SK-N-SH (cell line): ENCODE measurements at places on chromosomes 7 and 10. TPM values are rescaled to one million over a fixed set of nuclear protein-coding genes. Genes with fewer than 3 reads are reported as not detected.
A peak's percentile ranks its signal among the peaks of the same experiment; 100 is the strongest.

The PDZD7 gene
- 1.9 and 2.3 TPM in 2 replicates for polyA plus RNA-seq

The FAM25A gene
- not detected in 2 replicates for polyA plus RNA-seq

The NEURL1 gene
- 0.05 and 0.19 TPM in 2 replicates for polyA plus RNA-seq

The CROT gene
- polyA plus RNA-seq: 7.9 and 11.2 TPM in 2 replicates

The SLC18A2 gene
- polyA plus RNA-seq: 0.02 TPM in 1 of 2 replicates, not detected in the other

The GPRIN2 gene
- 0.03 TPM in 1 of 2 replicates, not detected in the other for polyA plus RNA-seq

The DMTF1 gene
- 108 and 177 TPM in 2 replicates for polyA plus RNA-seq

The INPP5A gene
- polyA plus RNA-seq: 12.0 and 12.9 TPM in 2 replicates

DNA sequence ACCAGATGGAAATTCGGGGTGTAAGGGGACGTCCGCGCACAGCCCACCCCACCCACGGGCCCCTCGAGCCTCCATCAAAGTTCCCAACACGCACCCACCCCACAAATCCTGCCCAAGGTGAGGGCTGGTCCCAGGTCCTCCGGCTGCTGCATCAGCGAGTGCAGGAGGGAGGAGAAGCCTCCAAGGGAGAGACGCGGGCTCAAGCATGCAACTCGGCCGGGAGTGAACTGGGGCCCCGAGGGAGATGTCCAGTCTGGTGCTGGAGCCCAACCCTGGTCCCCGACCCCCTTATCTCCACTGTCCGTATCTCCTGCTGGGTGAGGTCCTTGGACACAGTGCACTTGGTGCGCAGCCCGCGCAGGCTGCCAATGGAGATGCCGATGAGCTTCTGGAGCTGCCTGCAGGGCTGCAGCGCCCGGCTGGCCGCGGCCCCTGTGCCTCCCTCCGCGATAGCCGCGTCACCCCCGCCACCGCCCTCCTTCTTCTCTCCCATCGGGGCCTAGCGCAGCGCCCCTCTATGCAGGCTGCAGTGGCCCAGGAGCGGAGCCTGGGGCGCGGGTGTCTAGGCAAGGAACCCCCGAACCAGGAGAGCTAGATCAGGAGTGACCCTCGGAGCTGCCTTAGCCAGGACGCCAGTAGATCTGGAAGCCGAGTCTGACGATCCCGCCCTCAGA is 489.2 kb downstream of the ZNF33B start:
- H3K27ac ChIP-seq: no peak overlapping the region
- no peaks in the 10 kb centered on the region for H3K36me3 ChIP-seq
- peak; percentile 4 for DNase-seq
- H3K4me1 ChIP-seq: no peaks in the 10 kb centered on the region
- no peaks in the 10 kb centered on the region for H3K27me3 ChIP-seq
- H3K4me3 ChIP-seq: no peak overlapping the region; the same call in 1 of the 2 replicates

- H3K27me3 ChIP-seq: no peaks in the 10 kb centered on the region
- peaks cover 21% of the 10 kb centered on the region for H3K36me3 ChIP-seq
- peak overlapping the region; percentile 84 for H3K27ac ChIP-seq
- DNase-seq: no peak
- H3K4me3 ChIP-seq: no peak overlapping the region
- H3K4me1 ChIP-seq: peaks cover 31% of the 10 kb centered on the region; the same call in 1 of the 2 replicates
Measured at GRCh38 chr7:16670021-16670420, 24.0 kb downstream of the BZW2 start.

- no peaks in the 10 kb centered on the region for H3K4me1 ChIP-seq
- H3K27ac ChIP-seq: no peak overlapping the region
- H3K4me3 ChIP-seq: no peak overlapping the region
- H3K27me3 ChIP-seq: no peaks in the 10 kb centered on the region
- no peaks in the 10 kb centered on the region for H3K36me3 ChIP-seq
Measured at GRCh38 chr7:6294839-6295238, 22.4 kb upstream of the CYTH3 start.

- H3K4me1 ChIP-seq: no peaks in the 10 kb centered on the region; the same call in 1 of the 2 replicates
- H3K4me3 ChIP-seq: no peak overlapping the region
- DNase-seq: no peak
- H3K27ac ChIP-seq: no peak overlapping the region
- H3K36me3 ChIP-seq: no peaks in the 10 kb centered on the region
- no peaks in the 10 kb centered on the region for H3K27me3 ChIP-seq
Measured at GRCh38 chr10:88318803-88319202, 264.3 kb downstream of the RNLS start.

- H3K36me3 ChIP-seq: peaks cover 4% of the 10 kb centered on the region; the same call in 1 of the 2 replicates
- no peaks in the 10 kb centered on the region for H3K27me3 ChIP-seq
- H3K27ac ChIP-seq: no peak overlapping the region
- H3K4me1 ChIP-seq: no peaks in the 10 kb centered on the region
- no peak overlapping the region for H3K4me3 ChIP-seq
Measured at GRCh38 chr10:110977662-110978061, 58.3 kb downstream of the SHOC2 start.

DNA sequence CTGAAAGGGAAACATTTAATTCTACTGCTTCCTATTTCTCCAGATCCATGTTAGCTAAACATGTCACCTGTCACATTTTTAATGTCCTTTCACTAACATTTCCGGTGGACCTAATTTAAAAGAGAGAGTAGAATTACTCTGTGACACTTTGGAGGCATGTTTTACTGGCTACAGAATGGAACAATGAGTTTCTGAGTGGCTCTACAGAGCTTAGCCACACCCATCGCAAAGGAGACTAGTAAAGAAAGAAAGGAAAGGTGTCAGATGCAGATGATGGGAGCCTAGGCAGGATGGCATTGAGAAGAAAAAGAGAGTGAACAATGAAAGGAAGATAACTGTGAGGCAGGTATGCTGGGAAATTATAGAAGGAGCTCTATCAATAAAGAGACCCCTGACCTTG is 35.9 kb downstream of the NDUFB2 start:
- no peak for DNase-seq
- peaks cover 16% of the 10 kb centered on the region for H3K36me3 ChIP-seq
- no peak overlapping the region for H3K27ac ChIP-seq
- no peaks in the 10 kb centered on the region for H3K27me3 ChIP-seq
- no peak overlapping the region for H3K4me3 ChIP-seq
- H3K4me1 ChIP-seq: no peaks in the 10 kb centered on the region

DNA sequence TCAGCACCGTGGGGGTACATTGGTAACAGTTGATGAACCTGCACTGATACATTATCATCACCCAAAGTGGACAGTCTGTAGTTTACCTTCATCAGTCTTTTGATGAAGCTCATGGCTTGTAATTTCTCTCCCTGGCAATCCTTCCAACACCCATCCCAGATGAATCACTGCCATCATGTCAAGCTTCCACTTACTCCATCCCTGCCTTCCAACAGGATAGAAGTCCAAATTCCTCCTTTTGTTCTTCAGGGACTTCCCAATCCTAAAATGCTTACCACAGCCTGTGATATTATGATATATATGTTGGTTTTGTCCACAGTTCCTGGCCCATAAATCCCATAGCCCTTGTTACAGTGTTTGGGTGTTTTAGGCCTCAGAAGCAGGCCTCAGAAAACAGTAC is 16.1 kb downstream of the SNX10 start:
- H3K4me1 ChIP-seq: no peaks in the 10 kb centered on the region
- H3K4me3 ChIP-seq: no peak overlapping the region
- no peak for DNase-seq
- H3K27me3 ChIP-seq: no peaks in the 10 kb centered on the region
- H3K27ac ChIP-seq: no peak overlapping the region

DNA sequence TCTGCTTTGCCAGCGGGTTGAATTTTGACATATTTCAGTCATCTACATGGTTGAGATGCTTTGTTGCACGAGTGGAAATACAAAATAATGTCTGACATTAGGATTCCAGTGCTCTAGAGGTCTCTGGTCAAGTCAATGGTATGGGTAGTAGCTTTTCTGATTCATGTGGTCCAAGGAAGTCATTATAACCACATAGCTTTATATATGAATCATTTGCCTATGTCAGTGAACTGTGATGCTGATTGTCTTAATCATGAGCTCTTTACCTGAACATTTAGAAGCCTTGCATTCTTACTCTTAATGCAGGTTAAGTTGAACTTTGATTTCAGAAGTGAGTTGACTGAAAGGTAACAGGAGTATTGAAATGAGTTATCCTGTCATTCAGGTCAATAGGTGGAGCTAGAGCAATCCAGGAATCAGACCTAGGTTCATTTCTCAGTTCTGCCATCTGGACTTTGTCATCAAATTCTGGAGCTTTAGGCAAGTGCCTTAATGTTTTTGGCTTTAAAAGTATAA is 3.3 kb downstream of the MAPK8 start:
- no peak overlapping the region for H3K27ac ChIP-seq
- no peak overlapping the region for H3K4me3 ChIP-seq
- DNase-seq: peak; percentile 25
- no peaks in the 10 kb centered on the region for H3K27me3 ChIP-seq
- H3K36me3 ChIP-seq: peaks cover 7% of the 10 kb centered on the region
- peaks cover 8% of the 10 kb centered on the region for H3K4me1 ChIP-seq

DNA sequence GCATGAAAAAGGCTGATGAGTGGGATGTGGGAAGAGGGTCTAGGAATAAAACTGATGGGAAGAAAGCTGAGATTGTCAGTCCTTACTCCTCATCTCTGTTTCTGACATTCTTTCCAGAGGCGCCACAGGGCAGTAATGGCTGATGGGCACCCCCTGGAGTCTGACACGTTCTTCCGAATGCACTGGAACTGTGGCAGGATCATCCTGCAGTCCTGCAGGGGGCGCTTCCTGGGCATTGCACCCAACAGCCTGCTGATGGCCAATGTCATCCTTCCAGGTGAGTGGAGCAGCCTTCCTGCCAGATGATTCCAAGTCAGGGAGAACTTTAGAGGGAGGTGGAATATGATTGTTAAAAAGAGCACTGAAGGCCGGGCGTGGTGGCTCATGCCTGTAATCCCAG is 4.8 kb downstream of the FSCN3 start:
- no peaks in the 10 kb centered on the region for H3K27me3 ChIP-seq
- H3K4me1 ChIP-seq: no peaks in the 10 kb centered on the region
- no peaks in the 10 kb centered on the region for H3K36me3 ChIP-seq
- DNase-seq: no peak

- H3K4me1 ChIP-seq: no peaks in the 10 kb centered on the region
- no peak overlapping the region for H3K4me3 ChIP-seq
- H3K27me3 ChIP-seq: no peaks in the 10 kb centered on the region
Measured at GRCh38 chr7:106182904-106183303, 70.8 kb upstream of the SYPL1 start.

- H3K27me3 ChIP-seq: no peaks in the 10 kb centered on the region
- peak; percentile 53 for DNase-seq
- H3K4me1 ChIP-seq: no peaks in the 10 kb centered on the region
- no peak overlapping the region for H3K27ac ChIP-seq
Measured at GRCh38 chr7:157228864-157229422, 90.2 kb downstream of the UBE3C start.

DNA sequence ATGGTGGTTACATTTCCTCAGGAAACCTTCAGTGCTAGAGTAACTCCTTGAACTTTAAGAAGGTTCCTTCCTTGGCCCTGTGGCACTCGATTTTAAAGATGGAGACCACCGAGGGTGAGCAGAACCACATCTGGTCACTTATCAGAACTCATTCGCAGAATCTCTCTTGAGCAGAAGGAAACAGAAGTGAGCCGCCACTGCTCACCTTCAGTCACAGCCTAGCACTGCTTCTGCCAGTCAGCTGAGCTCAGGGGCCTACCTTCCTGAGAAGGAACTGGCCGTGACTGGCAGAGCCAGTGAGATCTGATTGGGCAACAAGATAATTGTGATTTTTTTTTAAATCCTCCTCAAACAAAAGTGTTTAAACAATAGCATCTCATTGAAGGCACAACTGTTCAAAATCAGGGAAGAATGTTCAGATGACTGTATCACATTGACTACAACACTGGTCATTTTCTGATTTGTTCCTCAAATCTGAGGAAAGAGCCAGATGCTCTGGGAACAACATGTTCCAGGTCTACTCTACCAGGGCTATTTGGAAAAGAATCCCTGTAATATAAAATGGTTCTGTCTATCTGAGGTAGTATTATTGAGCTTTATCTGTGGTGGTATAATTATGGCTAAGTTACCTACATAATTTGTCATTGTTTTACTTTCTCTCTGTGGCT is 2.7 kb upstream of the SYPL1 start:
- DNase-seq: no peak
- H3K27ac ChIP-seq: no peak overlapping the region
- H3K4me3 ChIP-seq: no peak overlapping the region
- no peaks in the 10 kb centered on the region for H3K27me3 ChIP-seq
- peaks cover 5% of the 10 kb centered on the region; the same call in 1 of the 2 replicates for H3K4me1 ChIP-seq

DNA sequence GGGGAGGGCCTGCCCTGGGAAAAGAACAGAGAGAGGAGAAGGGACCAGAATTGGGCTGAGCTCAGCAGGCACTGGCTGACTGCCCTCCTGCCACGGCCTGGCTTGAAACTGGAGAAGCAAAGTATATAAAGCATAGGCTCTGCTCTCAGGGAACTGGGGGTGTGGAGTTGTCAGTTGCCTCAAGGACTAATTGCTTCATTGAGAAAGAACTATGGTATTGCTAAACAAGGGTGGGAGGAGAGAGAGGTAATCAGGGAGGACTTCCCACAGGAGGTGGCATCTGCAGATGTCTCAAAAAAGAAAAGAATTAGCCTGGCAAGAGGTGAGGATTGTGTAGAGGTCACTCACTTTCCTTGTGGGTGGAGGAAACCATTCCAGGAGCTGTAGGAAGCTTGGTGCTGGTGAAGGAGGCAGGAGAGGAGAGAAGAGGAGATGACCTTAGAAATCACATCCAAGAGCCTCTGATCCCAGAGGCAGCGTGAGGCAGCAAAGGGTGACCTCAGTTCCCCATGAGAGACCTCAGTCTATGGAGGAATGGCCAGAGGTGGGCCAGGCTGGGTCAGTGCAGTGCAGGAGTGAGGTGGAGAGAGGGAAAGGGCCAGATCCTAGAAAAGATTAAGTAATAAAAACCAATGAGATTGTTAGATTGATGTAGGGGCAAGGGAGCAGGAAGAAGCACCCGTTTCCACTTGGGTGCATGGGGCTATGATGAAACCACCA is 2.4 kb downstream of the PILRB start:
- H3K4me3 ChIP-seq: no peak overlapping the region
- no peaks in the 10 kb centered on the region for H3K4me1 ChIP-seq
- H3K36me3 ChIP-seq: peaks cover 73% of the 10 kb centered on the region
- DNase-seq: no peak

- no peaks in the 10 kb centered on the region for H3K36me3 ChIP-seq
- H3K4me3 ChIP-seq: no peak overlapping the region
- no peaks in the 10 kb centered on the region for H3K27me3 ChIP-seq
- no peak for DNase-seq
Measured at GRCh38 chr7:107345898-107346297, 124.0 kb upstream of the GPR22 start.

GRCh38 chr10:110661292-110661691 is 17.2 kb downstream of the RBM20 start:
- no peaks in the 10 kb centered on the region for H3K36me3 ChIP-seq
- no peak for DNase-seq
- H3K27me3 ChIP-seq: no peaks in the 10 kb centered on the region
- H3K4me3 ChIP-seq: no peak overlapping the region
- H3K27ac ChIP-seq: no peak overlapping the region

DNA sequence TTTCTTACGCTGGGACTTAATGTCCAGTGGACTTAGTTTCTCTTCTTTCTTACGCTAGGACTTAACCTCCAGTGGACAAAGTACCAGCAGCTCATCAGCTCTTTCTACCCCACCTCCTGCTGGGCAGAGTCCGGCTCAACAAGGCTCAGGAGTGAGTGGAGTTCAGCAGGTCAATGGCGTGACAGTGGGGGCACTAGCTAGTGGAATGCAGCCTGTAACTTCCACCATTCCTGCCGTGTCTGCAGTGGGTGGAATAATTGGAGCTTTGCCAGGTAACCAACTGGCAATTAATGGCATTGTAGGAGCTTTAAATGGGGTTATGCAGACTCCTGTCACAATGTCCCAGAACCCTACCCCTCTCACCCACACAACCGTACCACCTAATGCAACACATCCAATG is 199.7 kb downstream of the MLLT10 start:
- H3K27ac ChIP-seq: no peak overlapping the region; the same call in 1 of the 2 replicates
- H3K27me3 ChIP-seq: no peaks in the 10 kb centered on the region
- no peak overlapping the region for H3K4me3 ChIP-seq
- DNase-seq: no peak
- H3K4me1 ChIP-seq: peaks cover 22% of the 10 kb centered on the region; the same call in 1 of the 2 replicates

- H3K4me1 ChIP-seq: no peaks in the 10 kb centered on the region
- no peak overlapping the region for H3K4me3 ChIP-seq
- H3K27me3 ChIP-seq: peaks cover 46% of the 10 kb centered on the region
- peak; percentile 11 for DNase-seq
Measured at GRCh38 chr10:26214551-26215395, 1.8 kb upstream of the GAD2 start.
